ENCODE measurements at places on chromosomes 2 and 18.

DNA sequence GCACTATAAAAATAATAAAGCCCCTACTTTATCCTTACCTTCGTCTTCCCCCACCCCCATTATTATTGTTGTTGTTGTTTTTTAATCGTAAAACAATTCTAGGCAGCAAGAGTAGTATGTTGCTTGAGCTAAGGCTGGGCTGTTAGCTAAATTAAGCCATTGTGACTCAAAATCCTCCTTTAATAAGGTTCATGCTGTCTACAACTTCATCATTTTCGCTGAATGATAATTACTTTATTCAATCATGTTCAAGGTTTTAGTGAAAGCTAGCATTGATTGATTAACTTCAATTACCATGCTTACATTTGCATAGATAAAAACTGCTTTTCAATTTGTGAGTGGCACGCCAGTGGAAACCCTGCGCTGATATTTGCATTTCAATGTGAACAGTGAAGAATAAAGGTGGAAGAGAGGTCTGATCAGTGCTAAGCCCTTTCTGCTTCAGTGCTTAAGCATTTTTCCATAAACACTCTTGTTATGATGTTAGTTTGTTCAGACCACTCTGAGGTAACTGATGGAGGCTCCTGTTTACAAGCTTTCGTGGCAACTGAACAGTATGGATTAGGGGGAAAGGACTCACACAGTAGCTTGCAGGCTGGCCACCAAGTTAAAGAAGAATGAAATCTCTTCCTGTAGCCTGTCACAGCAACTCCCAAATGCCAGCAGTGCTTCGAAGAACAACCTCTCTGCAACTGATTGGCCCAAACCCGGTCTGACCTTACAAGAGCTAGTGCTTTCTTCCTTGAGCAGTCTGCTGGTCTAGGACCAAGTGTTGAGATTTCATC is 156.8 kb downstream of the GPD2 start:
- no peak for DNase-seq

DNA sequence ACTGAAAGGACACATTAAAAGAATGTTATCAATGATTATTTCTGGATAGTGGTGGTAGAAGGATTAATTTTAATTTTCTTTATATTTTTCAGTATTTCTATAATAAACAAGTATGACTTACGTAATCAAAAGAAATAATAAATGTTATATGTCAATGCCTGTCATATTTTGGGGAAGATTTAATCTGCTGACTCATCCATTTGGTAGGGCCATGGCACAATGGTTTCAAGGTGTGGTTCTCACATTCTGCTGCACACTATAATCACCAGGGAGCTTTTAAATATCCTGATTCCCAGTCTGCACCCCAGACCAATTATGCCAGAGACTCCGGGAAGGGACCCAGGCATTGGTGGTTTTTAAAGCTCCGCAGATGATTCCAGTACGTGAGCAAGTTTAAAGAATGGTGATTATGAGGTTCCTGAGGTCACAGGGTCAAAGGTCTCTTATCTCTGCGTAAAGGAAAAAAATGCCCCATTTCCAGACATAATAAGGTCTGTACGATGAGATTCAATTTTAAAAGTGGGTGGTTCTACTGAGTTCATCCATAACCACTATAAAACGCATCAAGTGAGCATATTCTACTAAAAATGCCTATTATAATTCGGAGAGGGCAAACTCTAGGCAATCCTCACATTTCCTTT is 27.2 kb downstream of the WIPF1 start:
- no peak for DNase-seq

DNA sequence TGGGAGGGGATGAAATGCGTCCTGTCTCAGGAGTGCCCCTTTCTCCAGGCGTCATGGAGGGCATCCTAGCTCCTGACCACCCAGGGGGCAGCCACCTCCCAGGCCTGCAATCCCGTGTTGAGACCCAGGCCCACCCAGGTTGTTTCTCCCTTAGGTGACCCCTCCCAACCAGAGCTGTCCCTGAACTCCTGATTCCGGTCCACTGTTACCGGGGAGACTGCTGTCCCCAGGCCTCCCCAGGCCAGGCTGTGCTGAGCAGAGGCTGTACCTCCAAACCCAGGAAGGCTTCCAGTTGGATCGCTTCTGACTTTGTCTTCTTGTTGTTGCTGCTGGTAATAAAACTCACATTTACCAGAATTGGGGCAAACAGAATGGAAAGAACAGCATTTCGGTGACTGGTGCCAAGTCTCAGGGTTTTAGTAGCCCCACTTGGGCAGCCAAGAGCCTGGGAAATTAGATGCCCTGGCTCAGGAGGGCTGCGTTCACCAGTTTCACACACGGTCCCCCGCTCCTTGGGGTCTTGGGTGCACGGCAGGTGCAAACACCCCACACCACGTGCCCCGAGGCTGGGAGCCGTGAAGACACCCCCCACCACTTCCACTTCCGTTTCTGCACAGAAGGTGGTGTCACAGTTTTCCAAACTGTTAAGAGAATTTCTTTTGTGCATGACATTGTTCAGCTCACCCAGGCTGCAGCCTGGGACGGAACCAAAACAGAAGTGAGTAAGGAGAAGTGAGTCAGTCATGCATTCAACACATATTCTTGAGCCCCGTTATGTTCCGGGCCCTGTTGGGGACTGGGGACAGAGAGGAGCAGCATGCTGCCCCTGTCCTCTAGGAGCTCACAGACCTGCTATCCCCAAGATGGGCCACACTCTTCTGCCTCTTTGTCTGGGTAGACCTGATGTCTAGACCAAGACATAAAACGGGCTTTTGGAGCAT is 29.4 kb downstream of the ITM2C start:
- no peak for DNase-seq

- no peak for DNase-seq
These were observed 1074.7 kb downstream of the TSN start for GRCh38 chr2:122830157-122830556.

GRCh38 chr2:183903026-183903425 is 695.3 kb upstream of the ZNF804A start:
- DNase-seq = no peak

GRCh38 chr2:31038385-31038784 is 99.9 kb downstream of the GALNT14 start:
- DNase-seq = no peak

GRCh38 chr2:136173126-136173525 is 55.2 kb upstream of the CXCR4 start:
- no peak for DNase-seq

DNA sequence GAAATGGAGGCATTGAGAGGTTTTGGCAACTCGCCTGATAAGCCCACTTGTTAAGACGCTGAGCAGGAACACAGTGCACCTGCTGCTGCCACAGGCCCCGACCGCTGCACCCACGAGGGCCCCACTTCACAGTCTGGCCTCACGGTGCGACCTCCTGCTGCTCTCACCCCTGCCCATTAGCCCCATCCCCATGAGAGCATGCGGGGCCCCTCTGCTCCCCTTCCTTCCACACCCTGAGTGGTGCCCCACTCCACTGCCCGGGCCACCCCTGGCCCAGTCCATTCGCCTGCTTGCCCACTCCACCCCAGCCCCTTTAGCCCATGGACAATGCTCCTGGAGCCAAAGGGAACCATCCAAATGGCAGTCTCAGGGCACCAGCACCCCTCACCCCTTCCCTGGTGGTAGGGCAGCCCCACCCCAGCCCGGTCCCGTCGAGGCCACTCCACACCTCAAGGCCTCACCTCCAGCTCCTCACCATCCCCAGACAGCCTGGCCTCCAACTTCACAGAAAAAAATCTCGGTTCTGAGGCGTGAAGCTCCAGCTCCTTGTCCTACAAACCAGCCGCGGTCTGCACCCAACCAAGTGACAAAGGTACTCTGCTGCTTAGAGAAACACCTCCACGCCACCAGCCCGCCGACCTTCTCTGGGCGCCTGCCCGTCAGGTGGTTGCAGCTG is 6.7 kb upstream of the GPR55 start:
- no peak for DNase-seq

- DNase-seq = no peak
These were observed 15.7 kb upstream of the SGPP2 start for GRCh38 chr2:222408684-222409083.

DNA sequence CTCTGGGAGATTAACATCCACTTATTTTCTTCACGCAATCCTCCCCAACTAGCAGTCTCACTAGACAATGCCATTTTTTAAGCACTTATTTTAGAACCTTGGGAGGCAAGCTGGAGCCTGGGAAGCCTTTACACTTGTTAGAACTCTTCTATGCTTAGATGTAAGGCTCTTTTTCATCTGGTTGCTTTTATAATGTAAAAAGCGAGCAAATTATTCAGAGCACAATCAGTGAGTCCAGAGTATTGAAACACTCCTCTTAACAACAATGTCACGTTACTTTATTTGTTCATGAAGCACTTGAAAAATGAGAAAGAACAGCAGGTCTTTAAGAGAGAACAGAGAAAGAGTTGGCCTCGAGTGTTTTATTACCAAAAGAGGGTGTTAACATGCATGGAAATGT is 84.1 kb upstream of the SLC8A1 start:
- peak; percentile 29 for DNase-seq

DNA sequence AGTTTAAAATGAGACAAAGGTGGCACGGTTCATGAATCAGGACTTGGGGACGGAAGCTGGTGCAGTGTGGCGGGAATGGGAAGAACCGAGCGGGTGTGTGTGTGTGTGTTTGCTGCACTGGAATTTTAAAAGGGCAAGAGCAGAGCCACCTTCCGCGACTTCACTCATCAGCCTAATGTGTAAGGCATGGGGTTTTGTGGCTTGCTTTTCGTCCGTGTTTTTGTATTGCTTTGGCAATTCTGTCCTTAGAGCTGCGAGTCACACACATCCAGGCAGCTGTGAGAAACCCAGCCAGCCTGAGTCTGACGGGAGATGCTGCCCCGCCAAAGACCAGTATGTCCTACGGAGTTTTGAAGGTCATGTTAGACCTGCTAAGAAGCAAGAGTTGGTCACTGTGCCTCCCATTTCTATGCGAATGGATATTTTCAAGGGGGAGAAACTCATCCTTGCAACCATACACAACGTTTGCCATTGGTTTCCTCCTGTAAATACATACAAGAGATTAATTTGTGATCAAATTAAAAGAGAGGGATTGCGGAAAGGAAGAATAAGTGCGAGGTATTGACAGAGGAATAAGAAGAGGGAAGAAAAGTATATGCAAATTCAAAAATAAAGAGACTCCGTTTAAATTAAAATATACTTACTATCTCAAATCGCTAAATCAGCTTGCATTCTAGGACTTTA is 665 bp upstream of the CACNB4 start:
- DNase-seq = no peak

DNA sequence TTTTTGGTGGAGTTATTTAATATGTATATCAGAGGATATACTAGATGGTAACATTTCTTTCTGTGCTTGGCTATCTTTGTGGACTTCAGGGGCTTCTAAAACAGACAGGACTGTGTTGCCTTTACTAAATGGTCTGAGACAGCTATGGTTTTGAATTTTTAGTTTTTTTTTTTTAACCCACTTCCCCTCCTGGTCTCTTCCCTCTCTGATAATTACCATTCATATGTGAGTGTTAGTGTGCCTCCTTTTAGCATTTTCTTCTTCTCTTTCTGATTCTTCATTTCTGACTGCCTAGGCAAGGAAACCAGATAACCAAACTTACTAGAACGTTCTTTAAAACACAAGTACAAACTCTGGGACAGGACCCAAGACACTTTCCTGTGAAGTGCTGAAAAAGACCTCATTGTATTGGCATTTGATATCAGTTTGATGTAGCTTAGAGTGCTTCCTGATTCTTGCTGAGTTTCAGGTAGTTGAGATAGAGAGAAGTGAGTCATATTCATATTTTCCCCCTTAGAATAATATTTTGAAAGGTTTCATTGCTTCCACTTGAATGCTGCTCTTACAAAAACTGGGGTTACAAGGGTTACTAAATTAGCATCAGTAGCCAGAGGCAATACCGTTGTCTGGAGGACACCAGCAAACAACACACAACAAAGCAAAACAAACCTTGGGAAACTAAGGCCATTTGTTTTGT is 52.7 kb downstream of the SMAD4 start:
- DNase-seq = no peak

GRCh38 chr2:105394951-105395611 is 3.8 kb downstream of the FHL2 start:
- no peak for DNase-seq

DNA sequence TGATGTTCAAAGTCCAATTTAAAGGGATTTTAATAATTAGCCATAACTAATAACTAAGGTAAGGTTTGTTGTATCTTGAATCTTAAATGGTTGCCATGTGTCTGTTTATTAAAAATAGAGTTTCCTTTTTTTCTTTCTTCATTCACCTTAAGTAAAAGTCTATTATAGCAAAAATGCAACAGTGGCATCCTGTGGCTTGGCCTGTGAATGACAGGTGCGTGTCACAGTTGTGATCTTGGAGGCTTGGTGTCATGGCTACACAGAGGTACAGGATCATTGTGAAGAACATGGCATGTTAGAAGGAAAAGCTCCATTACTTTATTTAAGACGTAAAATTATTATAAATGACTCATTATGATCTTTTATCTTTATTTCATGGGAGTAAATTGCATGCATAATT is 246.1 kb downstream of the BCL2 start:
- DNase-seq = no peak

All from NCI-H1436 treated with DMSO at 0.1 percent for 48 hours (cell line).